Left lobe of liver (tissue), 2 donors: ENCODE measurements at places on chromosomes 6 and 20. TPM values are rescaled to one million over a fixed set of nuclear protein-coding genes. Genes with fewer than 3 reads are reported as not detected.

GRCh38 chr6:90446164-90446563, 140.7 kb downstream of the MAP3K7 start:
- DNase-seq, result no peak

DNA sequence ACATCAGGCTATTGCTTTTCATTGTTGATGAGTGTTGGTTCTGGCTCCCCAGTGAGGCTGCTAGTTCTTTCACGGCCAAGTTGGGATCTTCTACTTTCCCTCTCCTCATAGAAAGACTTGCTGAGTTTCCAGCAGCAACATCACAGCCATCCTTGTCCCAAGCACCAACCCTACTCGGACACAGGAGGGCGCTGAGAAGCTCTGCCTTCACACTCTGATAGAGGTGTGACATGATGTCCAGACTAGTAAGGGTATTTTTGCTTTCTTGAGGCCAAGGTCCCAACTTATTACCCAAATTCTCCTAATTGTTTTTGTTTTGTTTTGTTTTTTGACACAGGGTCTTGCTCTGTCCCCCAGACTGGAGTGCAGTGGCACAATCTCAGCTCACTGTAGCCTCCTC, 3.0 kb upstream of the GCM1 start:
- DNase-seq, result no peak

DNA sequence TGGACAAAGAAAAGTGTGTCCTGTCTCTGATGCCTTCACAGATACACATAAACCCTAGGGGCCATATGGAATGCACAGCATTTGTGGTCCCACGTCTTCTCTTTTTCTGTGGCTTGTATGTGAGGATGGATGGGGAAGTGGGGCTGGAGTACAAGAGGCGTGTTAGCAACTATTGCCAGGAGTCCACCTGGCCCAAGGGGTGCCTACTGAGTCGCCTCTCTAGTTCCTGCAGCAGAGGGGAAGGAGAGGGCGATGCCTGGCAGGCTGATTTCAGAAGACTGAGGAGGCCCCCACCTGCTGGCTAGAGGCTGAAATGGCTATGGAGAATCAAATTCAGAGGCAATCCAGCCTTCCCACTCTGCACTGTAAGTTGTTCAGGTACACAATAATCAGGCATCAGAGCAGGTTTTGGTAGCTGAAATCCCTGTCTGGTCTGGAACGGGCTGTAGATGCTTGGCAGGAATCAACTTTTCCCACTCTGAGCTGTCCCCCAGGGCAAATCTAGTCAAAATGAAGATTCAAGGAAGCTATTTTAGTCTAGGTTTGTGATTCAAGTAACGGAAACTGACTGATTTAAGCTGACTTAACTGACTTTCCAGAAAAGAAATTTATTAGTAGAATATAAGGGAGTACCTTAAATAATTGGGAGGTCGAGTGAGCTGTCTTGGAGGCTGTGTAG, 14.9 kb upstream of the PPARD start:
- no peak for DNase-seq

- no peak for DNase-seq
Measured at GRCh38 chr20:43993560-43993959, 78.9 kb downstream of the TOX2 start.

- no peak for DNase-seq
Measured at GRCh38 chr6:82419132-82419581, 55.5 kb downstream of the TPBG start.

- DNase-seq, result no peak
Measured at GRCh38 chr6:143110572-143110971, 49.9 kb downstream of the AIG1 start.

The FOXQ1 gene
- total RNA-seq, result 0.35 TPM

The TRIM40 gene
- not detected for total RNA-seq

The ADGRB3 gene
- 0.38 TPM for total RNA-seq

The DUSP15 gene
- 0.38 TPM for total RNA-seq

The CSNK2A1 gene
- total RNA-seq, result 33.6 TPM

The PRPH2 gene
- total RNA-seq, result not detected

The BCAS4 gene
- 0.83 TPM for total RNA-seq

The OTOR gene
- not detected for total RNA-seq

The CLIC5 gene
- total RNA-seq, result 0.28 TPM

The SIRPA gene
- 35.9 TPM for total RNA-seq
